Stimulated activated CD8-positive, alpha-beta memory T cell treated with anti-CD3 and anti-CD28 coated beads, Interleukin-2, amount 100 ng/mL, for 1 hour (primary cell): ENCODE measurements at places on chromosomes 13 and 19.

- DNase-seq: no peak
These were observed 1086.7 kb downstream of the EFNB2 start for GRCh38 chr13:105448811-105449210.

DNA sequence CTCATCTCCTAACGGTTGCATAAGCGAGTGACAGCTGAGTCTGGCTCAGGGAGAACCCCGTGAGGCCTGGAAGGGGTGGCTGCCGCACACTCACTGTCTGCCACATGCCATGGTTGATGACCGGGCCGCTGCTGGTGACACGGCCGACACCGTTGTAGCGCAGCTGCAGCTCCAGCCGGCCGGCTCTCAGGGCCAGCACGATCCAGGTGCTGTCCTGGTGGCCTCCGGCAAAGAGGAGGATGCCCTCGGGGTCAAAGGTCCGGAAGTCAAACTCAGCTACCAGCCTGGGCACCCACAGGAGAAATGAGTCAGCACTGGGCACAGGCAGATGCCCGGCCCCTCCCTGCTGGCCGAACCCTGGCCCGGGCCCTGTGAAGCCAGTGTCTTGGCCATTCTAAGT lies 31.7 kb downstream of the GAS6 start:
- DNase-seq: no peak

DNA sequence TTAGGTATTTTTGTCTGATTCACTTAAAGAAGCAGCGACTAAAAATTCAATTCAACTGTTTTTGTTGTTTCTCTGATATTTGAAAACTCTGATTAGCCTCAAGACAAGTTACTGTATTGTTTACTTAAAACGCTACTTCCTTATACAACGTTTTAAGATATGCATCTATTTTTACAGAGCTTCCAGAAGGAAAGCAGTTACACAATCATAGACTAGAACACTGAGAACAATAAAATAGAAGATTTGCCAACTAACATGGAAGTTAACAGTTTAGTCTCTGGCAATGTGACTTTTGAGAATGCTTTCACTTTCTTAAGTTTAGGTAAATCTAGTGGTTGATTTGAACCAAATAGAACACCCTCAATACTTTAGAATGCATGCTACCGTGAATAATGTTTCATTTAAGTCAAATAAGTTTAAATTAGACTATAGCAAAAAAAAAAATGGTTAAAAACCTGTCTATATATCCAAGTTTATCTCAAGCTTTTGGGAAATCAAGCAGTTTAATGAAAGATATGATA lies 614.8 kb downstream of the DACH1 start:
- no peak for DNase-seq

GRCh38 chr13:113195360-113195759 lies 13.1 kb downstream of the PCID2 start:
- DNase-seq: no peak

DNA sequence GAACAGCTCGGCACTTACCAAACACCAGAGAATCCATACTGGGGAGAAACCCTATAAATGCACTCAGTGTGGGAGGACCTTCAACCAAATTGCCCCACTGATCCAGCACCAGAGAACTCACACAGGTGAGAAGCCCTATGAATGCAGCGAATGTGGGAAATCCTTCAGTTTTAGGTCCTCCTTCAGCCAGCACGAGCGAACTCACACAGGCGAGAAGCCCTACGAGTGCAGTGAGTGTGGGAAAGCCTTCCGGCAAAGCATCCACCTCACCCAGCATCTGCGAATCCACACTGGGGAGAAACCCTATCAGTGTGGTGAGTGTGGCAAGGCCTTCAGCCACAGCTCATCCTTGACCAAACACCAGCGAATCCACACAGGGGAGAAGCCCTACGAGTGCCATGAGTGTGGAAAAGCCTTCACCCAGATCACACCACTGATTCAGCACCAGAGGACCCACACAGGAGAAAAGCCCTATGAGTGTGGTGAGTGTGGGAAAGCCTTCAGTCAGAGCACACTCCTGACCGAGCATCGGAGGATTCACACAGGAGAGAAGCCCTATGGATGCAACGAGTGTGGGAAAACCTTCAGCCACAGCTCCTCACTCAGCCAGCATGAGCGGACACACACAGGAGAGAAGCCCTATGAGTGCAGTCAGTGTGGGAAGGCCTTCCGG lies 8.3 kb downstream of the ZNF135 start:
- DNase-seq: no peak

DNA sequence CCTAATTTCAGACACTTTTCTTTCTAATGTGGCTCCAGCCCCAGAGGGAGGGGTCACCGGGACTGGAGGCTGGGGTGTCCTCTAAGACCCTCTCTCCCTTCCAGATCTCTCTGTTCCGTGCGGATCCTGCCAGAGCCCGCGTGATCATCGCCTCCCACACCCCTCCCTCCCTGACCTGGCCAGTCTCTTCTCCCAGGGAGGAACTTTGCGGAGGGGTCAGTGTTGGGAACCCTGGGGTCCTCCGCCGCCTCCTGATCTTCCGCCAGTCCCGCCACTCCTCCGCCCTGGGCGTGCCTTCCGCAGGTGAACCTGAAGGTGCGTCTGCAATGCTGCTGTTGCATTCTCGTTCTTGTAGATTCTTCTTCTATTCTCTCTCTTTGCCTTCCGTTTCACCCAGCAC lies 9.1 kb downstream of the SOX21 start:
- DNase-seq: no peak

- DNase-seq: no peak
These were observed 89.0 kb upstream of the CSNK1A1L start for GRCh38 chr13:37194428-37194861.

GRCh38 chr13:79946556-79946955 lies 394.4 kb downstream of the SPRY2 start:
- no peak for DNase-seq

DNA sequence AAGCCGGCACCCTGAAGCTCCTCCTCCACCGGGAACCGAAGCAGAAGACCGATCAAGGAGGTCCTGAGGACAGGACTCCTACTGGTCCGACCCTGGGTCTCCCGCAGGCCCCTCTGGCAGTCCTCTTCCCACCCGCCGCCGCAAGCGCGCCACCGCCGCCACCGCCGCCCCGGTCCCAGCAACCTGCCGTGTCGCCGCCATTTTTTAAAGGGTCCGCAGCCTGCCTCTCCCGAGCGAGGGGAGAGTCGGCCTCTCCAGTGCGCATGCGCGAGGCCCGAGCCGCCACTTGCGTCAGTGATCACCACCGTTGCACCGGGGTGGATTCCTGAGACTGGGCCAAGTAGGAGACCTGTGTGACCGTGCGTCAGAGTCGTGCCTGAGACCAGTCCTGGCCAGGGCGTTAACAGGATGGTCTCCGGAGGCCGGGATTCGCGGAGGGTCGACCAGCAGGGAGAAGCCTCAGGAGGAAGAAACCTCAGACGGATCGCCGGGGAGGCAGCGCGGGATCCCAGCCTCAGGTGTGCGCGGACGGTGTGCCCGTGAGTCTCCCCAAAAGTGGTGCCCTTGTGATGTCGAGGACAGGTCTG lies 51.6 kb downstream of the ZNF146 start:
- no peak for DNase-seq

- DNase-seq: no peak
These were observed 1.4 kb downstream of the PTH2 start for GRCh38 chr19:49421878-49422202.

GRCh38 chr19:40416918-40417642 lies 3.9 kb upstream of the PRX start:
- DNase-seq: no peak

DNA sequence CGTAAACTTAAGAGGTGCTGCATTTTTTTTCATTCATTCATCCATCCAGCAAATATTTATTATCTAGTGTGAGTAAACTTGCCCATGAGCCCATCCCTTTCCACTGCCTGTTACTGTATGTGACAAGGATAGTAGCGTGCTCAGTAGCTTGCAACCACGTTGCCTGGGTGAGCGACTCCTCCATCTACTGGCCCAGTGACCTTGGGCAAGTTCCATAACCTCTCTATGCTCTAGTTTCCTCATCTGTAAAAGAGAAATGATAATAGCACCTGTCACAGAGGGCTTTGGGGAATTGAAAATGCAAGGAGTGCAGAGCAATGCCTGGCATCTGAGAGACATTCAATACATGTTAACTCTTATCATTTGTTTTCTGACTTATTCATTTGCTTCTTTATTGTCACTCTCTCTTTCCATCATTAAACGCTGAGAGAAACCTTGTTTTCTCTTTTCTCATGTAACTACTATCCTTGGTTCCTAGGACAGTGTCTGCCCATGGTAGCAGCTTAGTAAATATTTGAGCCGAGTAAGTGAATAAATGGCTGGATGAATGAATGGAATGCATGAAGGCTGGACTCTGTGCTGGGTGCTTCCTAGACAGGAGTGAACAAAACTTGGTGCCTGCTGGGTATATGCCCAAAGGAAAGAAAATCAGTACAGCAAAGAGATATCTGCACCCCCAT lies 19.9 kb downstream of the LRCH1 start:
- DNase-seq: no peak

- no peak for DNase-seq
These were observed 24.9 kb downstream of the MICOS13 start for GRCh38 chr19:5655412-5655811.

GRCh38 chr13:21330126-21330861 lies 128.8 kb downstream of the ZDHHC20 start:
- no peak for DNase-seq

DNA sequence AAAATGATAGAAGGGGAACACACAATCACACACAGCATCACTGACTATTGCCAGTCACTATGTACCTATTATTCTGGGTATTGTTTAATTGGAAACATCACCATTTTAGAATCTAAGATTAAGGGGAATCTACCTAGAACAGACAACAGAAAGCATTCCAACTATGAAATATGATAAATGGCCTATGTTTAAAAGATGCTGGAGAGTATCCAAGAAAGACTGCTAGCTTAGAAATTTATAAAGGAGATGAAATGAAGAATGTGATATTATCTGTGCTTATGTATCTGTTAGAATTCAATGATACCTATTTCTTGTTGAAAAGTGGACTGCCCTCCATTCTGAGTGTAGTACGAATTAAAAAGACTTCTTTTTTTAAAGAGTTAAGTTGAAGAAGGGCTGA lies 50.5 kb downstream of the KCNRG start:
- DNase-seq: no peak

GRCh38 chr13:48159401-48159800 lies 64.5 kb upstream of the MED4 start:
- no peak for DNase-seq

- no peak for DNase-seq
These were observed 22.4 kb downstream of the GTF2F2 start for GRCh38 chr13:45142440-45143345.

- no peak for DNase-seq
These were observed 60.9 kb downstream of the KLF12 start for GRCh38 chr13:74073274-74073673.

GRCh38 chr13:45103449-45103848 lies 16.9 kb upstream of the GTF2F2 start:
- DNase-seq: no peak

DNA sequence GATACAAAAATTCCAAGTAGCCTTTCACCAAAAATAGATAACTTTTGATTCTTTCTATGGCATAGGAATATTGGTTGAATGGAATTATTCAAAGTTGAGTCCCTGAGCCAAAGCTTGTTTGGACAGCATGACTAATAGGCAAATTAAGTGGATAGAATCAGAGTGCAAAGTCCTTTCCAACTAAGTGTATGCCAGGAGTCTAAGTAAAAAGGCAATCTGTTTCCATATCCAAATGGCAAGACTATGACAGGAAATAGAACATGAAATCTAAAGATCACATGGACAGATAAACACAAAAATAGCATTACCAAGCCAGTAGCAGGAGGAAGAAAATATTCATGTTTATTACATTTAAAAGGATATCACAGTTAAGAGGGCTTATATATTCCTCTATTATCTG lies 804.6 kb downstream of the SLITRK6 start:
- no peak for DNase-seq

GRCh38 chr13:50955241-50955640 lies 45.6 kb downstream of the RNASEH2B start:
- no peak for DNase-seq

DNA sequence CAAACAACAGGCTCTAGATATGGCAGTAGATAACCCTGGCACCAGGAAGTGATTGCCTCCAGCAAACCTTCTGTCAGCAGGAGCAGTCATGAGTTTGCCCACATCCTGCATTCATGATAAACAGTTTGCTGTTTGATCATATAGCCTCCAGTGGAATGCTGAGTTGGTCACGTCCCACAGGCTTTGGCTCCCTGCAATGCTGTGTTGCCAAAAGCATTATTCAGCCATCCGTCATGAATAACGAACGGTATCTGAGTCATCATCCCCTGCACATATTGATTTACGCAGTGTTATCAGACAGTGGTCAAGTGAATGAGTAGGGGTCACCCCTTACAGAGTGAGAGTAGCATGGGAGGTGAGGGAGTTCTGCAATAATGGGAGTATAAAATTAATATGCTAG lies 21.9 kb upstream of the ZNF432 start:
- no peak for DNase-seq
